Panc1 (cell line): ENCODE measurements at places on chromosomes 1 and 21.

DNA sequence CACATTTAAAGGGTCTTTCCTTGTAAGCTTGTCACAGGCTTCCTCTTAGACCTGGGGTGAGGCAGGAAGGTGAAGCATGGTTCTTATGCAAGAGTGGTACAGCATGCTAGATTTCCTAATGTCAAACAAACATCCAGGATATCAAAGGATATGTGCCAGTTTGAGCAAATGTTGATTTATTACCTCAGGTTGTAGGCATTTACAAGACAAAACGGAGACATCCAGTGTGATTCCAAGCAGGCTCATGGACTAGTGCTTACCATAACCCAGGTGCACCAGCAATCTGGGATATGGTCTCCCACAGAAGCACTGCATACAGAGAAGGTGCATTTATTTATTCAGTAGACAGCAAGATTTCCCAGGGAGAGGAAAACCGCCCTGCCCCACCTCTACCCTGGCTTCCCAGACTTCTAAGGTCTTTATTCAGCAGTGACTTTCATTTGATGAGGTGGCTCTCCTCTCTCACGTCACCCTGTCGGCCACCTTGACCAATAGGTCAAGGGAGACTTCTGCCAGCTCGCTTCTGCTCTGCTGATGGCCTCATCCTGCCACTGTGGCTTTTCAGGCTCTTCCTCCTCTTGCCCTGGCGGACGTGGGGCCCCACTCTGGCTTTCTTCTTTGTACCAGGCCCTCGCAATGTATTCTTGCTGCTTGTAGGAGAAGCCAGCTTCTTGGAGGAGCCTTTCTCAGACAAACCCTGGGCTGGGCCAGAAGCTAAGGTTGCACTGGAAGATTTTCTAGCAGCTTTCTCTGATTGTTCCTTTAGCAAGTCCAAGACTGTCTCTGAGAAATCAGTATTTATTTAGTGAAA lies 25.6 kb downstream of the HHIPL2 start:
- no peak for DNase-seq

DNA sequence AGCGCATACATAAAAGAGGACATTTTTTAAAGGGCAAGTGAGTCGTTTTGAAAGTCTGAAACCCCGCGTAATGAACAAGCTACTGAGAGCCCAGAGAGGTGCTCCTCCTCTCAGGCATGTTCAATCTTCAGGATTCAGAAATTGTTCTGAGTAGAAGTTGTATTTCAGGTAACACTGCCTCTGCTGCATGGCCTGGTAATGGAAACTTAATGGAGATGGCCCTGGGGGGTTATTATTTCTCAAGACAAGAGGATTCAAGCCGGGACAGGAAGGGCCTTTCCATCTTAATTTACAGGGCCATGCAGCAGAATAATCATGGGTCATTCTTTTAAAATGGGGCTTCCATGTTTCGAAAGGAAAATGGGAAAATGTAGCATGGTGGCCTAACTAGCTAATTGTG lies 42.1 kb upstream of the MARK1 start:
- no peak for DNase-seq

- no peak for DNase-seq
These were observed 74.9 kb downstream of the MIS18A start for GRCh38 chr21:32203877-32204480.

DNA sequence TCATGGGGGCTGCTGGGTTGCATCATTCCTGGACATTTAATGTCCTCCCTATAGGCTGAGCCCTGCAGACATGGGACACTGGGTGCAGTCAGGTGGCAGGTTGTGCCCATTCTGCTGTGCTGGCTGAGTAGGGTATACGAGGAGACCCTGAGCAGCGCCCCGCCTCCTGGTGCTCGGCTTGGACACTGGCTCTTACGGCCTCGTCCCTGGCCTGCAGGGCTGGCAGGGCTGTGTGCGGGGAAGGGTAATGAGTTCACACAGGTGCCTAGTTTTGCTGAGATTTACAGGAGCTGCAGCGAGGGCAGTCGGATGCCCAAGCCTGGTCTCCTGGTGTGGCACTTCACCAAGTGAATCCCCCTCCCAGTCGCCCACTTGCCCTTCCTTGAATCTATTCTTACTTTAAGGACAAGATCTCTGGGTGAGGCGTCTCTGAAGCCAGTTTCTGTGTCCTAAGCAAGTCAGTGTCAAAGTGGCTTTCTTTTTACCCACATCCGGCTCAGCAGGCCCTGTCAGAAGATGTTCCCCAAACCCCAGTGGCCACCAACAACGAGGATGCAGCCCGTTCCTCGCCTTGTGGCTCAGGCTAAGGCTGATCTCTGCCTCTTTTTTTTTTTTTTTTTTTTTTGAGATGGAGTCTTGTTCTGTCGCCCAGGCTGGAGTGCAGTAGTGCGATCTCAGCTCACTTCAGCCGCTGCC lies 73.2 kb downstream of the MAN1C1 start:
- no peak for DNase-seq

DNA sequence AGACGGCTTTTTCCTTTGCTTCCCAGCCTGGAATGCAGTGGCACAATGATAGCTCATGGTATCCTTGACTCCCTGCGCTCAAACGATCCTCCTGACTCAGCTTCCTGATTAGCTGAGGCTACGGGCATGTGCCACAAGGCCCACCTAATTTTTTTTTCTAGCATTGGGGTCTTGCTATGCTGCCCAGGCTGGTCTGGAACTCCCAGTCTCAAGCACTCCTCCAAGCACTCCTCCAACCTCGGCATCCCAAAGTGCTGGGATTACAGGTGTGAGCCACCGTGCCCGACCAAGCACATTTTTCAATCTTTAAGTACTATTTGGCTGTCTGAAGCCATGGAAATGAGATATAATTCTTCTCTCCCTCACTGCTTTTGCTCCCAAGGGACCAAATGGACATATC lies 58.7 kb downstream of the MAB21L3 start:
- no peak for DNase-seq

GRCh38 chr1:17559615-17560419 lies 20.3 kb downstream of the ARHGEF10L start:
- DNase-seq = no peak

- DNase-seq = no peak
These were observed 65.6 kb upstream of the ERRFI1 start for GRCh38 chr1:8091691-8092090.

DNA sequence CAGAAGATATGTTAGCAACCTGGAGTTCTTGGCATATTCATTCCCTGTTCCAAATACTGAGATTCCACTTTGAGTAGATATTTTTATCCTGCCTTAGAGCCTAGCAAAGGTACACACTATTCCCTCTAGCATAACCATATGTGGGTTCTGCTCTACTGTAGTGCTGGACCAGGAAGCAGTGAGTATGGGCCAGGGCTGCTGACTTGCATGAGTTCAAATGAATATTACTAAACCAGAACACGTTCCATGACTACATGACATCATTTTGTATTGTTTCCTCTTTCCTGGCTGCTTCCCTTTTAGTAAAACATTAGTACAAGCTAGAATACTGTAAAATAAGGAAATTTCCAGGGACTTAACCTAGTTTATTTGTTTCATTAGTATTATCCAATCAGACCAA lies 41.1 kb downstream of the TNFSF18 start:
- no peak for DNase-seq

DNA sequence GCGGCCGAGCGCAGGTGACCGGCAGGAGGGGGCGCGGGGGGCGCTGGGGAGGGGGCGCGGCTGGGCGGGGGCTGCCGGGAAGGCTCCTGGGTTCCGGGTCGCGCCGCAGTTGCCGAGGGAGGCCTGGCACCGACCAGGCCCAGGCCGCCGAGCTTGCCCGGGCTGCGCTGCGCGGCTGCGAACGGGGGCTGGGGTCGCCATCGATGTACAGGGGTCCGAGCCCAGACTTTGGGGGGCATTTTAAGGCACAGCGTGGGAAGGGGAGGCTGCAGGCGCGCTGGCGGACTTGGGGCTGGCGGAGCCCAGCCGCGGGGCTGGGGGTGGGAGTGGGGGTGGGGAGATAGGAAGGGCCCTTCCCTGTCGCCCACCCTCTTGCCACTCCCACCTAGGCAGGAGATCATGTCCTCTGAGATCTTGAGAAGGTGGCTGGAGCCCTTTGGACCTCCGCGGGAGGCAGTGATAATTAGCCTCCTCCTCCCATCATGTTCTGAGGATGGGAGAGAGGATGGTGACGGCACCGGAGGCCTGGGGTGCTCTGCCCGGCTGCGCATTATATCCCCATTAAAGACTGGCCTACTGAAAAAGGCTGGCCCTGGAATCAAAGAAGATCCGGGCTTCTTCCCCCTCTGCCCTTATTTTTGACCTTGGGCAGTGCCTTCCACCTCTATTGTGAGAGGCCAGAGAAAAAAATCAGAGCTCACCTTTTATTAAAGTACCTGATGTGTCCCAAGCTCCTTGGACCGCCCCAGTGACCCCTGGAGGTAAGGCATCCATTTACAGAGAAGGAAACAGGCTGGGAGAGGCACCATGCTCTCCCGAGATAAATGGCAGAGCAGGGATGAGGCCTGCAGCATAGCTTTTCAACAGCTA lies 497 bp downstream of the FBXO44 start:
- no peak for DNase-seq

DNA sequence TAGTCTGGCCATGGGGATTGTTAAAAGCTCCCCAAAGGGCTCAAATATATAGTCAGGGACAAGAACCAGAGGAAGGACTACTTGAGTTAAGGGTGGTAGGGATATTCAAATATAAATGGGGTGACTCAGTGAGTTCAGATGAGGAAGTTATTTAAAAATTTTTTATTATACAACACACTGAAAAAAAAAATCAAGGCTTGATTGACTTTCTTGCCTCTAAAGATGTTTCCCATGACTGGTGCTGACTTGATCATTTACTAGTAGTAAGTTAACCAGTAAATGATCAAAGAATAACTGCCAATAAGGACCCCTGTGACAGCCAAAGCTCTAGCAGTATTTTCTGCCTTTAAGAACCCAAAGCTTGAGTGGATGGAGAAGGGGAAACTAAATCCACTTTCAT lies 357.6 kb upstream of the NR5A2 start:
- DNase-seq = no peak

DNA sequence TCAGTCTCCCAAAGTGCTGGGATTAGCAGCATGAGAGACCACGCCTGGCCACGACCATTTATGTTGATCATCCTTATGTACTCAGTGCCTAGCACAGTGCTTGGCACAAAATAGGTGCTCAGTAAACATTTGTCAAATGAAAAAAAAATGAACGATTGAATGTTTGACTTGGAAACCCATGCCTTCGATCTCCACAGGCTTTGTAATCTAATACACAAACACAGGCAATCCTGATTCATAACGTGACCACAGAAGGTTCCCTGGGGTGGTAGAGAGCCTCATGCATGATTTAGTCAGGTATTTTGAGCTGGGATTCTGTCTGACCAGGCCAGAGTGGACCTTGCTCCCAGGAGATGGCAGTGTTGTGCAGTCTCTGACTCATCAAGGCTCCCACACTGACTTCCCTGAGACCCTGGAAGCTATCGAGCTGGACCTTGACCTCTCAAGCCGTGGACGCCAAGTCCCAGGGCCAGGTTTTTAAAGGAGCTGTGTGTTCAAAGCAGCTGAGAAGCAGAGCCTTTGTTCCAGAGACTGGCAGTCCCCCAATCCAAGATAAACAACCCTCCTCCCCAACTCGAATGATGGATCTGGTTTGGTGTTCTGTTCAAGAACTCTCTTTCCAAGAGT lies 81.1 kb downstream of the PGM1 start:
- DNase-seq = peak; percentile 73
